ENCODE measurements at places on chromosomes 2 and 18.

GRCh38 chr18:11290786-11291185 is 141.4 kb upstream of the PIEZO2 start:
- DNase-seq: no peak

- peak; percentile 73 for DNase-seq
Observed at GRCh38 chr2:159921752-159922404, 123.9 kb upstream of the CD302 start.

DNA sequence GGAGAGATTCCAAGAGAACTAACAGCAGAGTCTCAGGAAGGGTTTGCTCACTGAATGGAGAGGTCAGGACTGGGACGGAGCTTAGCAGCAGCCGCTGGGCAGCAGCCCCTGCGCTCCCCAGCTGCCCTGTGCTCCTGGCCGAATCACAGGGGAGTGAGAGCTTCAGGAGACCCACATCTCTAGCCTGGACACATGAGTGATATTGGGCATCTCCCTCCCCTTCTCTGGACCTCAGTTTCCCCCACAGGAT is 511 bp downstream of the MATN3 start:
- no peak for DNase-seq

GRCh38 chr2:68775272-68775842 is 40.7 kb downstream of the ARHGAP25 start:
- DNase-seq: no peak

All from stimulated activated naive CD4-positive, alpha-beta T cell treated with Interleukin-2 at 50 U/mL for 16 hours (primary cell).